ENCODE measurements at places on chromosomes 2 and 18.

DNA sequence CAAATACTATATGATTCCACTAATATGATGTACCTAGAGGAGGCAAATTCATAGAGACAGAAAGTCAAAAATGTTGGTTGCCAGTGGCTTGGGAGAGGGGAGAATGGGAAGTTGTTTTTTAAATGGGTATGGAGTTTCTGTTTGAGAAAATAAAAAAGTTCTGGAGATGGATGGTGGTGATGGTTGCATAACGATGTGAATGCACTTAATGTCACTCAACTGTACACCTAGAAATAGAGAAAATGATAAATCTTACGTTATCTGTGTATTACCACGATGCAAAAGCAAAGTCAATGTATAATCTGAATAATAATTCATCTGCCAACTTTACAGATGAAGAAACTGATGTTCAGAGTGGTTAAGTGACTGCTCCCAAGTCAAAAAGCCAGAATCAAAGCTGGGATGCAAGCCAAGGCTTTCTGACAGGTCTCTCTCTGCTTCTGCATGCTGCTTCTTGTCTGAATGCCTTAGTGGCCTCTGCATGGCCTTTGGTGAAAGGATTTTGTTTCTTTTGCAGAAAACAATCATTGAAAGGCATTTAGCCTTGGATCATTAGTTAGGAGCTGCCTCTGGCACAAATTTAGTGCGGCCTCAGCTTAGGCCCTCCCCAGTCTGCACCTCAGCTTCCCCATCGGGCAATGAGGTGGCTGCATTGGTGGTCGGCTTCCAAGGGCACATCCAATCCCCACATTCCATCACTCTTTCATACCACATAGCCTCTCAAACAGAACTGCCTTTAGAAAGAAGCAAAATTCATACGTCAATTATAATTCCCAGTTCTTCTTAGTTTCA lies 46.5 kb upstream of the MYCN start:
- no peak for DNase-seq

DNA sequence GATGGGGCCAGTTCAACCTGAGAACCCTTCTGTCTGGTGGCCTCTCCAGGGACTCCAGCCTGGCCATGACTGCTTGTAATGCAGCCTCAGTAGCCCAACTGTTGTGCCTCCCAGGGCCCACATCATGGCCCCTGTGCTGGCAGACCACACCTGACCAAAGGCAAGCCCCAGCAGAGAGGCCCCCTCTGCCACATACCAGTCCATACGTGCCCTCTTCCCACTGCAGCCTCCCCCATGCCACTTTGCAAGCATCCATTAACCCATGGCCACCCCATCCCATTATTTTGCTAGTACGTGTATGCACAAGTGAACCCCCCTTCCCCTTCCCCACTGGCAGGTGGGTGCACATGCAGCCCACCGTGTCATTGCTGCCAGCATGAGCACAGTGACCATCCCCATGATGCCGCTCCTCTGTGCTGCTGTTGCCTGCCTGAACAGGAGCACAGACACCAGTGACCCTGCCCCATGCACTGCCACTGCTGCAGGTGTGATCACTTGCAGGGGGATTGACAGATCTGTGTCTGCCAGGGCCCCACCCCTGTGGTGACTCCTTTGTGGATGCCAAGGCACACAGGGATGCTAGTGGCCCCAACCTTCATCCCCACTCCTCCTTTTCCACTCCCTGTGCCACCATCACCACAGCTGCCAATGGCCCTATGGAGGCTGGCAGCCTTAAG lies 330.0 kb upstream of the DSEL start:
- DNase-seq: no peak

DNA sequence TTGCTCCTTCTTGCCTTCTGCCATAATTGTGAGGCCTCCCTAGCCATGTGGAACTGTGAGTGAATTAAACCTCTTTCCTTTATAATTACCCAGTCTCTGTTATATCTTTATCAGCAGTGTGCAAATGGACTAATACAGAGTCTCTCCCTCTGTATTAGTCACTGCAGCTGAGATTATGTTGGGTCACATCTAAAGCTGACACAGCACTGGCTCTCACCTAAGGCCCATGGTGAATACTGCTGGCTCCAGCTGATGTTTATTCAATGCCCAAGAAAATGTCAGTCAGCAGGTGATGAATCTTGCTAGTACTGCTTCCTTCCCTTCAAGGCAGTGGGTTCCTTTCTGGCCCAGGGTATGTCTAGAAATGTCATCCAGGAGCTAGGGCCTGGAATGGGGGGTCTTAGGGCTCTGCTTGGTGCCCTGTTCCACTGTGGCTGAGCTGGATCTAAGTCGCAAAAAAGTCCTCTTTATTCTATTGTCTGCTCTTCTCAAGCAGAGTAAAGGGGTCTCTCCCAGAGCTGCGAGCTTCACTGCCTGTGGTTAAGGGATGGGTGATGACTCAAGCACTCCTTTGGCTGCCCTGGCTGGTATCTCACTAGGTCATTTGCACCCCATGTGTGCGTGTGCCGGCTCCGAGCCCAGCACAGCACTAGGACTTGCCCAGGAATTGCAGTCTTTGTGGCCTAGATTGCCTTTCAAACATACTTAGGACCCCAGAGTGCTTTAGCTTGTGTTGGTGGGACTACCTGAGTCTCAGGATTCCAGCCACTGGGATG lies 29.9 kb downstream of the PPP1R1C start:
- no peak for DNase-seq

GRCh38 chr2:40004336-40004735 lies 225.3 kb upstream of the THUMPD2 start:
- DNase-seq: no peak

All from activated CD4-positive, CD25-positive, alpha-beta regulatory T cell treated with anti-CD3 and anti-CD28 coated beads, Interleukin-2, amount 50 U/mL, for 72 hours (primary cell).